Astrocyte (in vitro differentiated cells and primary cell): ENCODE measurements at places on chromosomes 1 and 21.

DNA sequence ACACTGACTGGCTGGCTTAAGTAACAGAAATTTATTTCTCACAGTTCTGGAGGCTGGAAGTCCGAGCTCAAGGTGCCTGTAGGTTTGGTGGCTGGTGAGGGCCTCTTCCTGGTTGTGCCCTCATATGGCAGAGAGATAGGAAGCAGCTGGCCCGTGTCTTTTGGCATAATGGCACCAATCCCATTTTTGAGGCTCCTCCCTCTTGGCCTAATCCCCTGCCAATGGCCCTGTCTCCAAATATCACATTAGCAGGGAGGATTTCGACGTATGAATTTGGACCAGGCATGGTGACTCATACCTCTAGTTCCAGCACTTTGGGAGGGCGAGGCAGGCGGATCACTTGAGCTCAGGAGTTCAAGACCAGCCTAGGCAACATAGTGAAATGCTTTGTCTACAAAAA, 37.4 kb downstream of the AGPAT3 start:
- no peak for DNase-seq

DNA sequence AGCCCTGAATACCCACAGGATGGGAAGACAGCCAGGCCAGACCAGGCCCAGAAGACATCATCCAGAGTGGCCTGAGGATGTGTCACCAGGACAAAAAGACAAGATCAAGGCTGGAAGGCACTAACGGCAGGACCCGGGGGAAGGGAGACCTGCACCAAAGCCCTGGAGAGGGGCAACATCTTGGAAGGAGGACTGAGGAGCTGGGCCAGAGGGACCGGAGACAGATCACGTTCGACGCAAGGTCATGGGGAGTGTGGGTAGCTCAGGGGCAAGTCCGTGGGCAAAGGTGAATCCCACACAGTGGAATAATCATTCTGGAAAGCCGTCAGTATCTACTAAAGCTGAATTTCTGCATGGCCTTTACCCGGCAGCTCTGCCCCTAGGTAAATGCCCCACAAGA, 478.6 kb downstream of the MATN1 start:
- no peak for DNase-seq

- DNase-seq: no peak
These were observed 76.6 kb upstream of the NRIP1 start for GRCh38 chr21:15141261-15141970.

DNA sequence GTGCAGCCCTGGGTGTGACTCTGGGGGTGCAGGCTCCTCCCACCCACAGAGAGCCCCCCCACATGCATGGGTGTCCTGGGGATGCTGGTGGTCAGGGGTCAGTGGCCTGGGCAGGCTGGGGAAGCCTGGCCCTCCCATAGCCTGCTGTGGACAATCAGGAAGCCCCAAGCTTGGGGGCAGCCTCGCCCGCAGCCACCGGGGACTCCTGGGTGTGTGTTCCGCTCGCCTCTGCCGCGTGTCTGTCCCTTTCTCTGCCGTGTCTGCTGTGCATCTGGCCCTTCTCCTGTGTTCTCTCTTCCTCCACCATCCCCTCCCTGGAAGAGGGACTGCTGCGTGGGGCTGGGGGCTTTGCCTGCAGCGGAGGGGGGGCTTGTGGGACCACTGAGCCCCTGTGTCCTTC, 22.9 kb downstream of the AGRN start:
- no peak for DNase-seq

DNA sequence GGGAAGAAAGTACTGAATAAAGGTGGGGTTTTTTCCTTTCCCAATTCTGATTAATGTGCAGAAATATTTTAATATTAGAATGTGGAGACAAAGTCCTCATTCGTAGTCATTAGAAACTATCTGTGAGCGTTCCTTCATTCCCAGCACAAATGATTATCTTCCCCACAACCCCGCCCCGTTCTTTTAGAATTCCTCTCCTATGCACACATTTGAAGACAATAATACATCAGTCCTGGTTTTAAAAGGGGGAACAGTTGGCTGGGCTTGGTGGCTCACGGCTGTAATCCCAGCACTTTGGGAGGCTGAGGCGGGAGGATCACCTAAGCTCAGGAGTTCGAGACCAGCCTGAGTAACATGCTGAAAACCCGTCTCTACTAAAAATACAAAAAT, 876 bp downstream of the ALDH9A1 start:
- DNase-seq: peak; percentile 6

- DNase-seq: no peak
These were observed 12.1 kb downstream of the ARHGEF11 start for GRCh38 chr1:157033357-157033876.

- DNase-seq: no peak
These were observed 44.0 kb downstream of the MORN1 start for GRCh38 chr1:2347409-2347785.

GRCh38 chr1:21866707-21867043, 54.6 kb downstream of the LDLRAD2 start:
- DNase-seq: no peak

DNA sequence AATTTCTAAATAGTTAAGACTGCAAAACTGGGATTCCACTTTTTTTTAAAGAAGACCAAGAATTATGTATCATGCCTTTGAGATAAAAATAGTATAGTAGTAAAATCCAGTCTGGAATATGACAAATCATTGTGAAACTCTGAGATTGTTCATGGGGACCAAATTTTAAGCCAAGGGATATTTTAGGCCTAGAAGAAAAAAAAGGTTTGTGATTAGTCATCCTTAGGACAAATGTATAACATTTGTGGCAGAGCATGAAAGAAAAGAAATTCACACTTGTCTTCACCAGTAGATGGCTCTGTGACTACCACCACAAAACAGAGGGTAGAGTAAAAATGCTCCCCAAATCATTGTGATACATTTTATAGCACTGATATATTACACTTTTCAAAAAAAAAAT, 226.1 kb downstream of the KCTD3 start:
- peak; percentile 69 for DNase-seq

- DNase-seq: peak; percentile 20
These were observed 58.1 kb downstream of the RPAP2 start for GRCh38 chr1:92356956-92357355.

GRCh38 chr1:58879464-58879863, 95.6 kb upstream of the JUN start:
- peak; percentile 27 for DNase-seq

DNA sequence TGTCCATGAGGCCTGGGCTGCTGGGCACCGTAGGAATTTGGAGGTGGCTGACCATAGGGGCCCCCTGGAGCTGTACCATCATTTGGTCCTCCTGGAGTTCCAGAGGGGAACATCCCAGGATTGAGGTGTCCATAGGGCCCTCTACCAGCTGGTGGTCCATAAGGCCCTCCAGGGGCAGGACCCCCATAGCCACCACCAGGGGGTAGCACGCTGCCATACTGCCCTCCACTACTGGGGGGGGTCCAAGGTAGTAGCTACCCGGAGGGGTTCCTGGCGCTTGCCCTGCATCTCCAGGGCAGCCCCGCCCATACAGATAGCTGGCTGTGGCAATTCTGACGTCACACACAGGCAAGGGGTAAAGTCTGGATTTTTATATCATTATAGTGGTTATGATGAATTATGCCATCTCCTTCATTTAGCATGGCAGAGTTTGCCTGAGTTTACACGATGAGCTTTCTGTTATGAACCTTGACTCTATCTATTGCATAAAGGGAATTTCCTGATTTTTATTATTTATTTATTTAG, 13.2 kb downstream of the MDM4 start:
- no peak for DNase-seq

GRCh38 chr1:80629304-80629837, 1171.4 kb upstream of the ADGRL2 start:
- DNase-seq: no peak

- DNase-seq: no peak
These were observed 62.7 kb downstream of the ZNF684 start for GRCh38 chr1:40594187-40594531.

DNA sequence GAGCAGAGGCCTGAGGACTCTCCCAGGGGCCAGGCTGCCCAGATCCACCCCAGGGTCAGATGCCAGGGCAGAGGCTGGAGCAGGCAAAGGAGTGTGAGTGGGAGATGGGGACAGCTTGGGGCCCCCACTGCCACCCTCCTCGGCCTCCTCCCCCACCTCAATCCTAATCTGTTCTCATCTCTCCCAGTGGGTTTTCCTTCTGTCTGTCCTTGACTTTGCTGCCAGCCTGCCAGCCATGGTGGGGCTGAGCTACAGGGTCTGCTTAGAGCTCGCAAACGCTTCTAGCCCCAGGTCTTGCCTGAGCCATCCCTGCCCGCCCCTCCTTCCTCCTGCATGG, 65.3 kb downstream of the MEGF6 start:
- no peak for DNase-seq

GRCh38 chr1:169546087-169546995, 39.9 kb downstream of the F5 start:
- peak; percentile 59 for DNase-seq

DNA sequence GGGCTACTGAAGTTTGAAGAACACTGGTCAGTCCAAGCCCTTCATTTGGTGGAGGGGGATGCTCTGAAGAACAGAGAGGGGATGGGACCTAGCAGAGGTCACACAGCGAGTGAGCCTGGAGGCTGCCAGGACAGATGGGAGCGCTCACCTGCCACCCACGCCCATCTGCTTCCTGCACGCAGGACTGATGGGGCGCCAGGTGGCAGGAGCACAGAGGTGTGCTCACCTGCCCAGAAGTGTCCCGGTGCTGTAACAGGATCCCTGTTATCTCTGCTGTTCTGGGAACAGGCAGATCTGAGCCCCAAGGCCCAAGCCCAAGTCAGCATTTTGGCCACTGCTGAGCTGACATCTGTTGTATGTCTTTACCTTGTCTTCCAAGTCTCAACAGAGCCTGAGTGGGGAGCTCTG, 40.5 kb downstream of the EPHB2 start:
- no peak for DNase-seq
